Endodermal cell (in vitro differentiated cells): ENCODE measurements at places on chromosomes 12 and 14. TPM values are rescaled to one million over a fixed set of nuclear protein-coding genes. Genes with fewer than 3 reads are reported as not detected.
A peak's percentile ranks its signal among the peaks of the same experiment; 100 is the strongest.

DNA sequence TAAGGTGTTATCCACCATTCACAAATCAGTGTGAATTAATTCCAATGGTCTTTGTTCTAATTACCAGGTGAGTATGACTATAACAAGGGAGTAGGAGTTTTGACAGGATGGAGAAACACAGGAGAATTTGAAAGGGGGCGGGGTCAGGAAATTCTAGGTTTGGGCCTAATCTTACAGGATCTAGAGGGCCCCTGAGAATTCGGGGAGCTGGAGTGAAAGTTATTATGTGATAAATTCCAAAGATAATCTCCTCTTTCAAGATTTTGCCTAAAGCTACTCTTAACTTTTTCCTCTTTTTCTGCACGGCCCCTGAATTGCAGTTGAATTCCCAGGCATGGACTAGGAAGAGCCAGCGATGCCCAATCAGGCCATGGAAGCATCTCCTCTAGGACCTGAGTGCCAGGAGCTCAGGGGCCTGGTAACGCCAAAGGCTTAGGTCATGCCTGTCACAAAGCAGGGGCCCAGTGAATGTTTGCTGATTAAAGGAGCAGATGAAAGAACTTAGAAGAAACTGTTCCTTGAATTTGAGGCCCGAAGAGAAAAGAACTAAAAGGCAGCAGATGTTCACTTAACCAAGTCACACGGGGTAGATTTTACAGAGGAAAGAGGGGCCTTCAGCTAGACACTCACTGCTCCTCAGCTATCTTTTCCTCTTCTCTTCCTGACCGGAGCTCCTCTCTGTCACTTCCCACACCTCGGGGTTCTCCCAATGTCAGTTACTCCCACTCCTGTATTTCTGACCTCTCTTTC, 195.5 kb downstream of the PPM1H start:
- H3K4me3 ChIP-seq = no peak overlapping the region
- peak; percentile 61 for DNase-seq
- no peaks in the 10 kb centered on the region for H3K27me3 ChIP-seq
- H3K4me1 ChIP-seq = peaks cover 19% of the 10 kb centered on the region

DNA sequence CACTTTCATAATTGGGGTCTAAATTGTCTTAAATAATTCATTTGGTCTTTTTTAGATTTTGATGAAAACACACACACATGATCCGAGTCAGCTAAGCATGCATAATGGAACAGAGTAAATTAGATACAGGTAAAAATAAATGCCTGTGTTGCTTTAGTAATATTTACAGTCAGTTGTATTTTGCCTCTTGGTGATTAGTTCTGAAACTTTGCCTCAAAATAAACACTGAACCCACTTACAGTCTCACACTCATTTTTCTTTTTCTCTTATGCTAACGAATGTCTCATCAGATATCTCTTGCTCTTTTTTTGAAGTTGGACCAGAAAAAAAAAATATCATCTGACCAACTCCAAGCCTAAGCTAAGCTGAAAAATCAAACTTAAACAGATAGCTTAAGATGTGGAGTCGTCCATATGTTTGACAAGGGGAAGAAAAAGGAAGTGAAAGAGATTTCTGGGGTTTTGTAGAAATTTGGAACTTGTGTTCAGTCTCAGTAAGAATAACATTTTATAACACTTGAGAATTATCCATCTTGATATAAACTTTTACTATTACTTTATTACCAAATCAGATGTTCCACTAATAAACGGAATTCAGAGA, 592.5 kb downstream of the RPL10L start:
- H3K36me3 ChIP-seq = no peaks in the 10 kb centered on the region
- DNase-seq = no peak
- H3K4me3 ChIP-seq = no peak overlapping the region
- no peaks in the 10 kb centered on the region for H3K27me3 ChIP-seq

Gene MYO1H
- total RNA-seq = not detected in 3 replicates

DNA sequence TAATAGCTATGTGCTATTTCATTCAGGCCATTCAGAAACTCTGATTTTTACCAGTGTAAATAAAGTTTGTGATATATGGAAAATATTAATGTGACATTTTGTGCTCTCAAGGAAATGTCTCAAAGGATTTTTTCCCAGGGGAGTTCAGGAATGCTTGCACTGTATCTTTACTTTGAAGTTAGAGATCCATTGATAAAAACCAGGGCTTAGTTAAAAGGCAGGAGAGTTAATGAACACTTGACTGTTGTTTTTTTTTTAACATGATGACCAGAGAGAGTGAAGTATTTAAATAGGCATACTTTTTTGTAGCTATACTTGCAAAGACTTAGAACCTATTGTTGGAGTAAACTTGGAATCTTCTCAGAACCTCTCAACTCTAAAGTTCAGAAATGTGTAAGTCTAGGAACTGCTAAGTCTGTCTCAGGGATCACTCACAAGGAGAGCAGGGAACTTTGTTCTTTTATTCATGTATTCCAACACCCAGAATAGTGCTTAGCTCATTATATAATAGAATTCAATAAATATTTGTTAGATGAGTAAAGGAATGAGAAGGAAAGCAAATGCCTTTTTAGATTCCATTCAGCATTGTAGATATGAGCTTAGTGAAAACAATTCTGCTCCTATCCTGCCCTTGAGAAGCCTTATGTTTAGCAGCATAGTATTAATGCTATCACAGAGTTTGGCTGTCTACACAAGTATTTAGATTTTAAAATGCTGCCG, 117.5 kb downstream of the DAAM1 start:
- H3K27me3 ChIP-seq = no peaks in the 10 kb centered on the region
- DNase-seq = no peak
- no peak overlapping the region for H3K27ac ChIP-seq
- H3K4me3 ChIP-seq = no peak overlapping the region
- peaks cover 15% of the 10 kb centered on the region for H3K36me3 ChIP-seq

- peak; percentile 83 for DNase-seq
- peak overlapping the region; percentile 89 for H3K4me3 ChIP-seq
- peaks cover 42% of the 10 kb centered on the region for H3K36me3 ChIP-seq
- peaks cover 4% of the 10 kb centered on the region for H3K4me1 ChIP-seq
- no peak overlapping the region for H3K27ac ChIP-seq
- H3K27me3 ChIP-seq = no peaks in the 10 kb centered on the region
These were observed 4.4 kb downstream of the KMT2D start for GRCh38 chr12:49055978-49056754.

DNA sequence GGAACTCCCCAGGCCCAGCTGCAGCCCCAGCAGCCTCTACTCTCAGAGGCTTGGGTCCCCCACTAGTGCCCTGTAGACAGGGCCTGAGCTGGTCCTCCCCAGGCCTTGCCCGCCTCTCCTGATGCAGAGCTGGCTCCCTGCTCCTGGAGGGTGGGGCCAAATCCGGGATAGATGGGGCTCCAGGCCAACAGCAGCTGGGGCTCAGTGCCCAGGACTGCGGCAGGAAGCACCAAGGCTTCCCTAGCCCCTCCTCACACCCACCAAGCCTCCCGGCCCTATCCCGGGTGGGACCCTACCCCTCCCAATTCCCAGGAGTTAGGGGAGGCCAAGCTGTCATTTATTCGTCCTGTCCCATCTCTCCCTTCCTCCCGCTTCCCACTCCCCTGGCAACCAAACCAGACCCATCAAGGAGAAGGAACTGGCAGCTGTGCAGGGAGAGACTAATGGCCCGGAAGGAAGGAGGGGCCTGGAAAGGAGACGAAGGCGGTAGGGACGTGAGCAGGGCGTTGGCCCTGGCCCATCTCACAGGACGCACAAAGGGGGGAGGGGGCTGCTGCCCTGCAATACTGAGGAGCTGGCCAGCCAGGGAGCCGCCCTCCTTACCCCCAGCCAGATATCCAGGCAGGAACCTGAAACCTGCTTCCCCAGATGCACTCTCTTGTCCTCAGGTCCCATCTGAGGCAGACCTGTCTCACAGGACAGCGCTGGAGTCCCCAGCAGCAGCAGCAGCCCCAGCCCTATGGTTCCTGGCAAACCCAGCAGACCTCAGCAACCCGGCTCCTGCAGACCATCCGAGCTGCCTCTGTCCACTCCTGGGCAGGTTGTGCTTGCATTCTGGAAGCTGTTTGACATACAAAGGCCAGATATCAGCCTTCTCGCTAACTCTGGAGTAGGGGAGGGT, 1.6 kb upstream of the PRPH start:
- peaks cover 62% of the 10 kb centered on the region for H3K27me3 ChIP-seq
- DNase-seq = peak; percentile 81
- no peaks in the 10 kb centered on the region for H3K4me1 ChIP-seq
- H3K36me3 ChIP-seq = no peaks in the 10 kb centered on the region
- H3K4me3 ChIP-seq = no peak overlapping the region

DNA sequence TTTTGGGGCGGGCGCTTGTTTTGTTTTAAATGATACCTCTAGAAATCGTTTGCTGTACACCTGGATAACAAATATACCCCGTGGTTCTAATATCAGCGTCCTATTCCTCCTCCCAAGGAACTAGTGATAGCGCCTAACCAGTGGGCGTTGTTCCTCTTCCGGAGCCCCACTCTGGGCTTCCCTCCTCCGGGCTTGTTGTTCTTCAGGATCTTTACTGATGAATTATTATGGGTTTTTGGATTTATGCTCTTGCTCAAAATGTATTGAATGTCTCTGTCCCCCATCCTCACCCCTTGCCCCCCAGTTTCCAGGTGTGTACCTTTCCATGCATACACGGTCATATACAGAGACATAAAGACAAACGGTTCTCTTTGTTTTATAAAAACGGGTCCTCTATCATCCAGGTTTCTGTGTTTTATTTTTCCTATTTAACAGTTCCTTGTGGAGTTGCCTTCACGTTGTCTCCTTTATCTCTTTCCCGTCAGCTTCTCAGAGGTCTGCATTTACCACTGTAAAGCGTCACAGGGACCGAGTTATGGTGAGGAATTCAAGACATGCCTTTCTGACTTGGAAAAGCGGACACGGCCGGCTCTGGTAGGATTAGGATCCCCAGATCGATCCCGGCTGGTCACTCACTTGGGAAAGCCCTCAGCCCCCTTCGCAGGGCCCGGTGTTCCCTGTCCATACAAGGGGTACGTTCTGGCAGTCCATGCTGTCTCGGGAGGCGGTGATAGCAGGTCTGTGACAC, 655 bp upstream of the PLEKHG3 start:
- peaks cover 32% of the 10 kb centered on the region for H3K4me1 ChIP-seq
- H3K36me3 ChIP-seq = no peaks in the 10 kb centered on the region
- H3K4me3 ChIP-seq = peak overlapping the region; percentile 89
- H3K27me3 ChIP-seq = peaks cover 15% of the 10 kb centered on the region

DNA sequence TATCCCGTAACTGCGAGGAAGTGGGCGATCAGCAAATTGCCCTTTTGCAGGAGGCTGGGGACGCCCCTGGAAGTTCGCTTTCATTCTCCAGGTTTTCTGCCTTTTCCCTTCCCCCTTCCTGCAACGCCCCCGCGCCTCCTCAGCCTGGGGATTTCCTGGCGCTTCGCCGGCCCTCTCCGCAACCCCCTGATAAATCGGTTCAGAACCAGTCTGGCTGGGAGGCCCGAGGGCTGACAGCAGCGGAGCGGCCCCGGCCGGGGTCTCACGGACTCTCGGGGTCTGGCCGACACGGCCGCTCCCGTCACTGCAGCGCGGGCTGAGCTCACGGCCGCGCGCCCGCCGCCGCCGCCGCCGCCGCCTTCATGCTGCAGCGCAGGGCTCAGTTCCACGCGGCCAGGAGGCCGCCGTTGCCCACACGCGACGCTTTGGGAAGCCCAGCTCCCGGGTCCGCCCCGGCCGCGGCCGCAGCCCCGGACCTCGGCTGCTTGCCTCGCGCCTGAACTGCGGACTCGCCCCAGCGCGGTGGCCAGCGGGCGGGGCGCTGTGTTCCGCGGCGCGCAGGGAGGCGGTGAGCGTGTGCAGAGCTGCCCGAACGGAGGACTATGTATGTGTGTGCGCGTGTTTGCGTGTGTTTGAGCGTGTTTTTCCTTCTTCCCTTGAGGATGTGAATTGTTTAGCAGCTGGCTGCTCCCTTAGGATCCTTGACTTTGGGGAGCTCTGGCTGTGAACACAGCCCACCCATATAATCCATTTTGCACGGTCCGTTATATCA, at the start of gene LRFN5:
Gene LRFN5, plus strand, starts transcription at position 345 of the 772 bp plus-strand sequence.
- peak; percentile 86 for DNase-seq
- peak within 1 kb of the TSS; percentile 97 for H3K4me3 ChIP-seq
- H3K4me1 ChIP-seq = no peaks in the 10 kb centered on the region
- peak within 1 kb of the TSS; percentile 26 for H3K27ac ChIP-seq
- peaks cover 58% of the 10 kb centered on the region for H3K27me3 ChIP-seq
- H3K36me3 ChIP-seq = no peaks in the 10 kb centered on the region

DNA sequence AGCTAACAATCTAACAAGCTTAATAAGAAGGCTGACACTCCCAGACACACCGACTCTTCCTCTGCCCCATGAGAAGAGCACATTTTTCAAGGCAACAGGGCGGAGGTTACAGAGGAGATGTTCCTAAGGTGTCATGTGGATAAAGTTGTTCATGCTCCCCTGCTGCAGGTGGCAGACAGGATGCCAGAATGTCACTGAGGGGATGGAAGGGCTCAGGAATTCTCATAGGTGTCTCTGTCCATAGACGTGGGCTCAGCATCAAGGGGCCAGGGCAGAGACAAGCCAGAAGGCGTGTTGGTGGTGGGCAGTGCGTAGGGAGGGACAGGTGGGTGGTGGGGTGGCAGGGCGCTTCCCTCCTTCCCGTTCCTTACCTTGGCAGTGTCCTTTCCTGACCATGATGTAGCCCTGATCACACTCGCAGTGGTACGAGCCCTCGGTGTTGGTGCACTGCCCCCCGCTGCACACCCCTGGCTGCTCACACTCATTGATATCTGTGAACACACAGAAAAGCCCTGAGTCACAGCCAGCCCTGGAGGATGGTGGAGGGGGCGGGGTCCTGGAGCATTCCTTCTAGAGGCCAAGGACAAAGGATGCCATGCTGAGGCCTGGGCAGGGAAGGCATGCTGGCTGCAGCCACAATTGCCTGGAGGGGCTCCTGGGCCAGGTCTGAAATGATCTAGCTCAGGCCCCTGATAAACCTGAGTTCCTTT, 23.0 kb downstream of the ISCA2 start:
- H3K4me3 ChIP-seq = no peak overlapping the region
- H3K36me3 ChIP-seq = no peaks in the 10 kb centered on the region
- H3K27ac ChIP-seq = no peak overlapping the region
- DNase-seq = peak; percentile 87
- peaks cover 9% of the 10 kb centered on the region for H3K4me1 ChIP-seq

Gene HOXC11
- not detected in 3 replicates for total RNA-seq

DNA sequence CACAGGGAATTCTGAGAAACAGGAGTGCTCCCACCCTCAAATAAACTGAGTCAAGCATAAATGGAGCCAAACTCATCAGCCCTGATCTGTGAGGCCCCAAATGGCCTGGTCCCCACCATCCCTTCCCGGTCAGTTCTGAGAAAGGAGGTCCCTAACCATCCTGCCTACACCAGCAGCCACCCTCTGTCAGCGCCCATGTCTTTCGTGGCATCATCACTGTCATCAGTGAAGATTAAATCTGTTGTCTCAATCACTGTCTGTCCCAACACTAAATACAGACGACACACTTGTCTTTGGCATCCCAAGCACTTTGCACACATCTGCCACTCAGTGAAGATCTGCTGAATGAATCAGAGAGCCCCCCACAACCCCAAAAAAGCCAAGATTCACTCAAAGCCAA, 22.4 kb downstream of the VPS37B start:
- H3K27me3 ChIP-seq = peaks cover 82% of the 10 kb centered on the region
- DNase-seq = peak; percentile 47
- no peak overlapping the region for H3K27ac ChIP-seq
- H3K4me3 ChIP-seq = no peak overlapping the region
- peaks cover 11% of the 10 kb centered on the region for H3K4me1 ChIP-seq
